ENCODE measurements at places on chromosomes 3 and 15.
A peak's percentile ranks its signal among the peaks of the same experiment; 100 is the strongest.

DNA sequence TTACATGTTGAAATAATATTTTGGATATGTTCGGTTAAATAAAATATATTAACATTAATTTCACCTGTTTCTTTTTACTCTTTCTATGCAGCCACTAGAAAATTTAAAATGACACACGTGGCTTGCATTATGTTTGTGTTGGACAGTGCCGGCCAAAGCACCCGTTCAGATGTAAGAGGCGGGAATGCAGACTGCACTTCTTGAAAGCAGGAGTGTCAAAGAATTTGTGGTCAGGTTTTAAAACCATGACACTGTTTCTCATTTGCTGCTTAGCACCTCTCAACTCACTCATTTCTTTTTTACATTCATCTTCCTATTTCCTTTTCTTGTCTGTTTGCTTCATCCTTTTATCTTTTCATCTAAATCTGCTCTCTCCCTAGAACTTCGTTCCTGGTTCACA is 35.3 kb upstream of the MINAR1 start:
- DNase-seq: no peak

DNA sequence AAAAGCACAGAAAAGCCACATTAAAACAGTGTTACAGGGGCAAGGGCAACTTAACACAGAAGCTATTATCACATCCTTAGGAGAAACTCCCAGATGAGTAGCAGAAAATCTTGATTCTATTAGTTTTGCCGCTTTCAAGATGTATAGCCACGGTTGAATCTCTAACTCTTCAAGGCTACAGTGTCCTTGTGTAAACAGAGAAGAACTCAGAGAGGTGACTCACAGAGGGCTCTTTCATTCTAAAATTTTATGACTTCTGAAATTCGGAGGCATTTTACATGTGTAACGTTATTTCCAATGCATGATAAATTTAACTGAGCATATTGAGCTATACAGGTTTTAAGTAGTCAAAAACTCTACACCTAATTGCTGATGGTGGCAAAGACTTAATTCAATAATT is 846.6 kb downstream of the GBE1 start:
- DNase-seq: no peak

DNA sequence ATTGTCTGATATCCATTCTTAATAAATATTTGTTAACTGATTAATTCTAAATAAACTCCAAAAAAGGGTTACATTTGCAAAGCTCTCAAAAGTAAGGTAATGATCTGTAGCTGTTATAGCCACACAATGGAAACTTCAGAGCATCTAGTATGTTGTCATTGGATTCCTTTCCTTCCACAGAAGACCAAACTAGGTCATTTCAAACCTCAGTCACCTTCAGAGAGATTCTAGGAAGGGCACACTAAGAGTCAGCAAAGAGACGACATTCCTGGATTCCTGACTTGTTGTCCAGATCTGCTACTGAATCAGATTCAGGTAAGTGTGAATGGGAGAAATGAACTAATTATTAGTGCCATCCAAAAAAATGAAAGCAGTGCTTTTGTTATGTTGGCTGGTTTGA is 3.0 kb upstream of the COL8A1 start:
- DNase-seq: no peak

GRCh38 chr3:149511040-149511626 is 36.6 kb downstream of the TM4SF4 start:
- DNase-seq: no peak

DNA sequence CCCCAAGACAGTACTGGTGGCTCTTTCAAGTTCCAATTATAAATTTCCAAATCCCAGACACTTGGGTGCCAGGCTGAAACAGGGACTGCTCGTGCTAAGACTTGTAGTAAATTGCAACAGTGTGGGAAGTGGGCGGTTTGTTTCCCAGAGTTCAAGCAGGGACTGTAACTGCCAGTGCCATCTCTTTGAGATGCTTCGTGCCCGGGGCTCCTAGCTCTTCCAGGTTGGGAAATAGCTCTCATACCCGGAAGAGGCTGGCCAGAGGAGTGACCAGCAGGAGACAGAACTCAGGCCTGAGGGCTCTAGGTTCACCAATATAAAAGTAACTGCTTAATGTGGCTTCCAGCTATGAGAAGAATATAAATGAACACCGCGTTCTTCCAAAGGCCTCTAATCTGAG is 54.0 kb upstream of the NEO1 start:
- DNase-seq: no peak

- DNase-seq: no peak
Observed at GRCh38 chr3:14299767-14300166, 102.6 kb upstream of the SLC6A6 start.

DNA sequence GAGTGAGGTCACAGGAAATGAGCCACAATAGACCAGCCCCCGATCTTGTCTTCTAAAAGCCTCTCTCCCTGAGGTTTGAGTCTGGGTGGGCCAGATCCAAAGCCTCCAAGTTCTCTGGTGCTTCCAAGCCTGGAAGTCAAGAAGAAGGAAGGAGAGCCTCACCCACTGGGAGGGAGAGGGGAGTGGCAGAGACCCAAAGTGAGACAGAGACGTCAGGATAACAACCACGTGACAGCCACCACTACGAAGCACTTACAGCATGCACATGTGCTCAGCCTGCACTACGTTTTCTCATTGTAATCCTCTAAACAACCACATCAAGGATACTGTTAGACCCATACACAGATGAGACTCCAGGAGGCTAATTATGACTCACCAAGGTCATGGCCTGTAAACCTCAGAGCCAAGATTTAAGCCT is 197.3 kb upstream of the LINGO1 start:
- DNase-seq: peak; percentile 84

DNA sequence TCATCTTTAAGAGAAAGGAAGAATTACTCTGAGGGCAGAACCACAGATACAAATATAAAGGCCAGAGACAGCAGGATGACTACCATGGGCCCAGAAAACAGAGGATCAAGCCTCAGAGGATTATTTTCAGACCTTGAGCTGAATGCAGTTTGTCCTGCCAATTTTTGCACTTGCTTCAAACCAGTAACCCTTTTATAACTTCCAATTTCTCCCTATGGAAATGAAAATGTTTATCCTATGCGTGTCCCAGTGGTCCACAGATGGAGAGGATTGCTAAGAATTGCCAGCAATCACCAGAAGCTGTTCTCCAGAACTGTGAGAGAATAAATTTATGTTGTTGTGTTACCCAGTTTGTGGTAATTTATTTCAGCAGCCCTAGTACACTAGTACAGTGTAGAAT is 26.4 kb upstream of the MME start:
- no peak for DNase-seq

GRCh38 chr3:1506090-1506489 is 413.3 kb downstream of the CNTN6 start:
- DNase-seq: no peak

- DNase-seq: no peak
Observed at GRCh38 chr3:66825375-66825774, 172.7 kb upstream of the KBTBD8 start.

GRCh38 chr15:95887666-95888390 is 442.7 kb upstream of the NR2F2 start:
- no peak for DNase-seq

DNA sequence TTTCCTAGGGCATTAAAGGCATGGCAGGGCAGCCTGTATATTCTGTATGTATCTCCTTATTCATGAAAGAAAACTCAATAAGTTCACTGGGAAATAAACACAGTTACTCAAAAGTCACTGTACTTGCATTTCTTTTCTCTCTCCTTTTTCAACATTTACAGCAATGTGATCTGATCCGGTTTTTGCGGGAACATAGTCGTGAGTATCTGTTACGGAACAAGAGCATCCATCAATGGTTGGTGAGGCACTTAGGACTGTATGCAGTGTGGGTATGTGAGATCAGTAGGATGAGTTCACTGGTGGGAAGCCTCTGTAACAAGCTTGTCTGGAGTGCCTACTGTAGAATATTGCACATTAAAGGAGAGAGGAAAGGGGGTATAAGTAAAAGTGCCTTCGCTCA is 80.7 kb downstream of the COL6A5 start:
- no peak for DNase-seq

DNA sequence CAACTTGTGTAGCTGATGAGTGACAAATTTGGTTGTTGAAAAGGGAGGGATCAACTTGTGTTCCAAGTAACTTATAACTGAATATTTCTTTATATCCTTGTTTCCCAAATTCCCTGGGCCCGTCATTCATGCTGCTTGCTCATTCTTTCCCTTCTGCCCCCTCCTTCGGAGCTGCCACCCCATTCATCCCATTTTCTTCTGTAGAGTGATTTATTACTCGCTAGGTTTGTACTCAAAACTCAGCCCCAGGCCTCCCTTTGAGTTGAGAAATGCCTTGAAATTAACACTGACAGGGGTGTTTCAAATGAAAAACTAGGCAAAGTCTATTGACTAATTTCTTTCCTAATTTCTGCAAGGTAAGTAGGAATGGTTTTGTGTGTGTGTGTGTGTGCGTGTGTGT is 277.4 kb upstream of the SLCO3A1 start:
- no peak for DNase-seq

GRCh38 chr15:44656298-44656697 is 7.2 kb downstream of the SPG11 start:
- no peak for DNase-seq

DNA sequence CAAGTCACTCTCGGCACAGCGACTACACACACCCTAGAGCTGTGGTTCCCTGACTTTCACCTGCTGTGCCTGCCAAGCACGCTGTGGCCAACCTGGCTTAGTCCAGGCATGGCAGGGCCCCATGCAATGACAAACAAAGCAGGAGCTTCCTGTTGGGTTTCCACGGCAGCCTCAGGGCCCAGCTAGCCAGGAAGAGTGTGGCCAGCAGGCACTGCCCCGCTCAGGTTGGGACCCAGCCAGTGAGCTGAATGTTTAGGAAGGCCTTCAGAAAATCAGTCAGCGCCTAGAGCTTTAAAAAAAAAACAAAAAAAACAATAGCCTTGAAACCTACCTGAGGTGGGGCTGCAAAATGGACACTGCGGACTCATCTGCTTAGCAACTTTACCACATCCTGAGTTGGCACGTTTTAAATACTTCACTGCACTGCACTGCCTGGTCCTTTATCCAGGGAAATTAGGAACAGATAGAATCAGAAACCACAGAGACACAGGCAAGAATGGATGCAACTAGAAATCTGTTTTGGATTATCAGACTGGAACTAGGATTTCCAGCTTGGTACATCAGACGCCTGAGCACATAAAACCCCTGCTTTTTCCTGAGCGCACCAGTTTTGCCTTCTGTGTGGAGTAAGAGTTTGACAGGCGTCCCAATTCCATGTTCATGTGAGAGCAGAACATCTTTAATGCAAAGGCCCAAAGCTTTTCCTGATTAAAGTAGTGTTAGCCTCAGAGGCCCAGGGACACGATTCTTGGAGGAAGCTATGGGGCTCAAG is 36.2 kb upstream of the LDHAL6B start:
- DNase-seq: peak; percentile 64

- DNase-seq: no peak
Observed at GRCh38 chr3:169666376-169667165, 3.1 kb upstream of the MECOM start.

- no peak for DNase-seq
Observed at GRCh38 chr3:15903164-15903563, 105.4 kb upstream of the ANKRD28 start.

- no peak for DNase-seq
Observed at GRCh38 chr3:113630956-113631542, 65.4 kb downstream of the USF3 start.

- DNase-seq: no peak
Observed at GRCh38 chr15:45110256-45110820, 3.6 kb downstream of the DUOX2 start.

- DNase-seq: no peak
Observed at GRCh38 chr3:12198301-12198700, 39.6 kb upstream of the TIMP4 start.

GRCh38 chr3:14434498-14435151 is 32.2 kb downstream of the SLC6A6 start:
- DNase-seq: no peak

GRCh38 chr15:40006003-40006402 is 33.0 kb downstream of the SRP14 start:
- no peak for DNase-seq

- no peak for DNase-seq
Observed at GRCh38 chr15:101092156-101092866, 159.5 kb downstream of the CHSY1 start.

DNA sequence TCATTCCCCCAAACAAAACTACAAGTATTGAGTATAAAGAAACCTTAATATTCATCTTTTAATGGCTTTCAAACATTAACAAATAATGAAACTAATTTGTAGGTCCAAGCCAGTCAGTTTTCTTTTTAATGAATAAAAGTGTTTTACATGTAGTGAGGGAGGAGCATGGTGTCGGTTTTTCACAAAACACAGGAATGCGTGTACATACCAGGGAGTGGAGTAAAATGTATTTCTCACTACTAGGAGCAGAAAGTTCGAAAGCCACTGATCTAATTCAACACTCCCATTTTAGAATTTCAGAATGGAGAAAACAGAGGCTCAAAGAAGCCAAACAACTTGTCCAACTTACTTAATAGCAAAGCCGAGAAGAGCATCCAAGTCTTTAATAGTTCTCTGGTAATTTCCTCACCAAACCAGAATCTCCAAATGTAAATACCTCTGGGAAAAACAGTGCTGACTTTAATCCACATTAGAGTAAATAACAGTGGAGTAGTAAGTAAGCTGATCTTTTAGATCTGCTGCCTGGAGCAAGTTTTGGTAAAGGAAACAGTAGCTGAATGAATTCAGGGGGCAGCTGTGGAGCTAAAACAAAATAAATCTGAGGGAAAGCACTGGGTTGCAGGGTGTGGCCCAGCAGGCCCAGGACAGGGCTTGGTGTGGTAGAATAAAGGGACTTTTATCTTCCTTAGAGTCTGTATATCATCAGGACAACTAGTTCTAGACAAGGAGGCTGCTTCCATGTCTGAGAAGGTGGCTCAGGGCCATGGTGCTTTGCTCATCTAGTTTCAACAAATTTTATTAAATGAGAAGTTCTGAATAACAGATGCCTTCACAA is 7.9 kb downstream of the ANP32A start:
- DNase-seq: no peak

DNA sequence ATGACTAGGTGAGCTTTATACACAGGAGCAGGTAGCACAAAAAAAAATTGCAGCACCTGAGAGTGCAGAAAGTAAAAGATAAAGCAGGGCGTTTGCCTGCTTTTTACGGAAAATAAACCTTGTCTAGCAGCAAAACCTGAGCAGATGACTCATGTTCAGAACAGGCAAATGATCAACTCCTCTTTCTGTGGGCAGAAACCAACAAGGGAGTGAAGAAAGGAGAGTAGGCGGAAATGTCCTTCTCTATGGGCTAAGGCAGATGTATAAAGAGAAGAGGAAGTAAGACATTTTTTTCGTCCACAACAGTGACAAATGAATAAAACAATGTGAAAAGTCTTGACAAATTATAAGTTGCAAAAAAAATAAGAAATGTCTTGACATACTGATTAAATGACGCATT is 24.5 kb upstream of the GMNC start:
- no peak for DNase-seq

DNA sequence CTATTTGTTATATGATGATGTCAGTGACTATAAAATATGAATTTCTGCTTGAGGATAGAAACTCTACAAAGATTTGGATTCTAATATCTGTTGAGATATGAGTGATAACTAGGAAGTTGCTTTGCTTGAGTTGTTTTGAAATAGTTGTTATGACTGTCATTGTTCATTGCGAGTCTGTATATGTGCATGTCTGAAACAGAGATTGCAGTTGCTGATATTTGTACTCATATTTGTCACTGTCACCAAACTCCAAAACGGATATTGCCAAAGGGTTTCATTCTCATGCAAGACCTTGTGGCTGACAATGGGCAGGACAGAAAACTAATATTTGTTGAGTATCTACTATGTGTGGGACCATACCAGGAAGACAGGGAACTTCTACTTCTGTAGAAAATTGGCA is 240.2 kb downstream of the CD47 start:
- no peak for DNase-seq

GRCh38 chr3:86634361-86634760 is 356.6 kb downstream of the VGLL3 start:
- no peak for DNase-seq

GRCh38 chr3:50238549-50239026 is 2.6 kb downstream of the GNAI2 start:
- peak; percentile 45 for DNase-seq
